ENCODE measurements at places on chromosomes 2 and 18.

DNA sequence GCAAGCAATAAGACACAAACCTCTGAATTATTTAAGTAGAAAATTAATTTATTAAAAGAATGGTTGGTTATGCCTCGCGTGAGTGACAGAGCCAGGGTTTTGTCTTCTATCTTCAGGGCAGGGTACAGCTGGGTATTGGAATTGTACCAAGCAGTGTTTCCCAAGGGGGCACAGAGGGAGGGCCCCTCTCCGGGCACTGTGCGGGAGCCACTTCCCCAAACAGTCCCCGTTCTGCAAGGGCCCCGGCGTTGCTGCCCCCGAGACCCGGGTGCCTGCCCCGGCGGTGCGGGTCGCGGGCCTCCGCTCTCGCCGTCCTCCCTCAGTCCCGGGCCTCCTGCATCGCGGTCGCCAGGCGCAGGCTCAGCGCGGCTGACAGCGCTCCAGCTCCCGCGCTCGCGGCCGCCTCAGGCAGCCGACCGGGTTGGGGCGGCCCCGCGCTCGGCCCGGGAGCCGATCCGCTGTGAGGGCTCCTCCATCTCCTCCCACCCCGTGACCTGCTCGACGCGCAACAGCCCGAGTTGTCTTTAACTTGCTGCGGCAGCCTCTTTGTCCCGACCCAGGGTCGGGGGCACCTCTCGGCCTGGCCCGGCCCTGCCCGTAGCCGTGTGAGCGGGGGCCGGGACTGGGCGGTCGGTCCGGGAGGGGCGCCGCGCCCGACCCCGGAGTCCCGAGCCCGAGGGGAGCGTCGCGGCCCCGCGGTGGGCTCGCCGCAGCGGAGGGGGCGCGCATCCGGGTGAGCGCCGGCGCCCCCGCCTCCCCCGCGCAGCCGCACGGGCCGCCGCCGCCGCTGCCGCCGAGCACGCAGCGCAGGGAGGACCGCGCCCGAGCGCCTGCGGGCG, 620 bp upstream of the GALNT1 start:
- DNase-seq: peak; percentile 8

- DNase-seq: peak; percentile 69
These were observed 17.0 kb upstream of the BCL2 start for GRCh38 chr18:63336366-63337099.

- DNase-seq: no peak
These were observed 24.5 kb upstream of the STAM2 start for GRCh38 chr2:152200101-152200500.

DNA sequence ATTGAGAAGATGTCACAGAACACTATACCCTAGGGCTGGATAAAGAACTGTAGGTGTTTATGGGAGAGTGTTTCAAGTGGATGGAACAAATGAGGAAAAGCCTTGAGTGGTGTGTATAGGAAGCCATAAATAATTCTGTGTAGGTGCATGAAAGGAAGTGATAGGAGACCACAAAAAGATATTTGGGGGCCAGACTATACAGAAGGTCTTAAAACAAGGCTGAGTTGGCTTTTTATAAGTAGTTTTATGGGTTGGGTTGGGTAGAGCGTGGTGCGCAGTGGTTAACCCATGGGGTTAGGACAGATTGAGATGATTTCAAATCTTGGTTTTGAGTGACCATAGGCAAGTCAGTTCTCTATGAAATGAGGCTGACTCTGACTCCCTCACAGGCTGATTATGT, 110.5 kb downstream of the PKP4 start:
- no peak for DNase-seq

DNA sequence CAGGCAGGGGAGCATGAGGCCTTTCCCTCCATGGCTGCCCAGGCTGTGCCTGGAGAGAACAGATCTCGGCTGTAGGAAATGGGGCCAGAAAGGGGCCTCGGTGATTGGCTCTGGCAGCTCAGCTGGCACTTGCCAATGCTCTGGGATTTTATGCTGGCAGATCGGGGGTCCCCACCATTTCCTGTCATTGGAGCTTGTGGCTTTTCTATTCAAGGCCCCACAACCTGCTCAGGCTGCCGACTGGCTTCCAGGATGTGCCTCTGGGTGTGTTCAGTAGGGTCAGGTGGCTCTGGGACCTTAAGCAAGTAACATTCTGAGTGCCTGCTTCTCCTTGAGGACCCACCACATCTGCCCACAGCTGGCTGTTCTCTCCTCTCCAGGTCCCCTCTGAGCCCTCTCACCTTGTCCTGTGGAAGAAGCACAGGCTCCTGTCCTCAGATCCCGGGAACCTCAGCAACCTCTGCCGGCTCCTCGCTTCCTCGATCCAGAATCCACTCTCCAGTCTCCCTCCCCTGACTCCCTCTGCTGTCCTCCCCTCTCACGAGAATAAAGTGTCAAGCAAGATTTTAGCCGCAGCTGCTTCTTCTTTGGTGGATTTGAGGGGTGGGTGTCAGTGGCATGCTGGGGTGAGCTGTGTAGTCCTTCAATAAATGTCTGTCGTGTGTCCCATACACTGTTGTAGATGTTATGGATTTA, 4.2 kb downstream of the GNLY start:
- no peak for DNase-seq

- DNase-seq: no peak
These were observed 599.1 kb upstream of the FSHR start for GRCh38 chr2:49753344-49753985.

GRCh38 chr2:195343942-195344530, 313.0 kb upstream of the SLC39A10 start:
- no peak for DNase-seq

- DNase-seq: no peak
These were observed 146.7 kb upstream of the L3MBTL4 start for GRCh38 chr18:6561420-6561861.

- peak; percentile 28 for DNase-seq
These were observed 16.6 kb downstream of the NIF3L1 start for GRCh38 chr2:200905618-200906296.

- no peak for DNase-seq
These were observed 160.7 kb downstream of the RAB3GAP1 start for GRCh38 chr2:135212757-135213156.

Measured in AG09319 (cell line).